Naive thymus-derived CD4-positive, alpha-beta T cell (primary cell): ENCODE measurements at places on chromosomes 2 and 18. TPM values are rescaled to one million over a fixed set of nuclear protein-coding genes. Genes with fewer than 3 reads are reported as not detected.

The TUBB8B gene
- not detected for total RNA-seq

- no peak for DNase-seq
Observed at GRCh38 chr2:26980971-26981370, 10.5 kb downstream of the MAPRE3 start.

The ARHGAP25 gene
- total RNA-seq, result 139 TPM

GRCh38 chr2:178057179-178057680, 15.3 kb downstream of the PDE11A start:
- DNase-seq, result no peak

The TDRD15 gene
- not detected for total RNA-seq

GRCh38 chr2:186593523-186593922, 3.7 kb downstream of the ITGAV start:
- no peak for DNase-seq

GRCh38 chr18:75874401-75875089, 447.0 kb upstream of the SMIM21 start:
- DNase-seq, result no peak

DNA sequence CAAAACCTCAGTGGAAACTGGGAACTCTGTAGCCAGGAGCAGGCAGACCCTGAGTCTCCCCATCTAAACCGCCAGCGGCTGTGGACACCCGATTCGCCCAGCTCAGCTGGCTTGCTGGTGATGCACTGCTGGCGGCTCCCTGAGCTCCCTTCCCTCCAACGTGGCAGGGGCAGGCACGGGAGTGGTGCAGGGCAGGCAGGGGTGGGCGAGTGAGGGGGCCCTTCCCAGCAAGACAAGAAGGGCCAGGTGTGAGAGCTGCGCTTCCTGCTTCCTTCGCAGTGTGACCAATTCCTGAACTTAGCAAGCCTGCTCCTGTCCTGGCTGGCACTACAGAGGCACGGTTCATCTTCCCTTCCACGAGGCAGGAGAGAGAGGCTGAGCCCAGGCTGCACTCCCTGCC, 12.3 kb upstream of the SEMA4C start:
- DNase-seq, result no peak

The CYP27A1 gene
- 10.6 TPM for total RNA-seq

The CHRNA1 gene
- total RNA-seq, result not detected

The CERKL gene
- 0.20 TPM for total RNA-seq

DNA sequence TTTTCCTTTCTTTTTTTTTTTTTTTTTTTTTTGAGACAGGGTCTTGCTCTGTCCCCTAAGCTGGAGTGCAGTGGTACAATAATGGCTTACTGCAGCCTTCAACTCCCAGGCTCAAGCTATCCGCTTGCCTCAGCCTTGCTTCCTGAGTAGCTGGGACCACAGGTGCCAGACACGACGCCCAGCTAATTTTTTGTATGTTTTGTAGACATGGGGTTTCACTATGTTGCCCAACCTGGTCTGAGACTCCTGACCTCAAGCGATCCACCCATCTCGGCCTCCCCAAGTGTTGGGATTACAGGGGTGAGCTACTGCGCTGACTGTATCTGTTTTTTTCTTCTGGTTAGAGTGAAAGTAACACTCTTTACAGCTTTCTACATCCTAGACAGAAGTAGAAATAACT, 240.3 kb upstream of the FBXO11 start:
- no peak for DNase-seq

GRCh38 chr2:12811916-12812315, 95.2 kb downstream of the TRIB2 start:
- no peak for DNase-seq

GRCh38 chr2:240453461-240454105, 18.1 kb downstream of the GPC1 start:
- DNase-seq, result no peak

GRCh38 chr2:98564541-98565132, 43.7 kb downstream of the COA5 start:
- no peak for DNase-seq

DNA sequence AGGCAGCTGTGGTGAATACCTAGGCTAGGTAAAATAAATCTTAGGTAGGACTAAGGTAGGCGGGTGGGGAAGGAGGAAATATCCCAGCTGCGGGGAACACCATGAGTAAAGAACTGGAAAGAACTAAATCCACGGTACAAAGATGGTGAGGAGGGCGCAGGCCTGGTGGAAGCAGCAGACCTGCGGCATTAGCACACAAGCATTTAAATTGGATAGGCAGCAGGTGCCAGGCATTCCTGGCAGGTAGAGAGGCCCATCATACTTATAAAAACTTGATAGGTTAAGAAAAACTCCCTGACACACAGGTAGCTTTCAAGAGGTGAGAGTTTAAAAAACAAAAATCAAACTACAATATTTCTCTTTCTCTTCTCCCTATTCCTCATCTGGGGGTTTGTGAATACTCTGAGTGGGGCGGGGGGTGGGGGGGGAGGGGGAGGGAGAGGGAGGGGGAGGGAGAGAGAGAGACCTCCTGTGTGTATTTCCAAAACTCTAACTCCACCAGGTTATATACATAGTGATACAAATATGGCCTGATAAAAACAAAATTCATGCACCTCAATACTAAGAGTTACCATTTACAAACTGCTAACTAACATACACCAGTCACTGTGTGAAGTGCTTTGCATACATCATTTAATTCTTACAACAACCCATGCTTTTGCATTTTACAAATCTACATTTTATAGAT, 13.5 kb downstream of the AAK1 start:
- no peak for DNase-seq

- DNase-seq, result no peak
Observed at GRCh38 chr2:113103277-113103676, 24.1 kb upstream of the IL1RN start.

The CCDC148 gene
- total RNA-seq, result 0.54 TPM

DNA sequence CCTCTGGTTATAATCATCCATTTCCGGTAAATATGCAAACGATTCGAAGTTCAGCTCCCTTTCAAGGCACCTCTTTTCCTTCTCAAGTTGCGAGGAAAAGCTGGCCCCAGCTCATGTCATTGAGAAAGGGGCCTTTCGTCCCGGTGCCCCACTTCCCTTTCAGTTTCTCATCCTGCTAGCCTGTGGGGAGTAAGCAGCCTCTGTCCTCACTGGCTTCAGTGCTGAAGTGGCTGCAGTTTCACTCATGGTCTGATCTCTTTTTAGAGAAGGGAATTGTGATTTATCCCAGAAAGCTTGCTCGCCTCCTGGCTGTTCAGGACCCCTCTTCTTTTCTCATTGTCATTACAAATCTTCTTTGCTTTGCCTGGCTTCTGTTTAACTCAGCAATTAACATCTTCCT, 207.5 kb downstream of the NR4A2 start:
- DNase-seq, result no peak

- no peak for DNase-seq
Observed at GRCh38 chr2:95002498-95002897, 23.0 kb upstream of the MAL start.

GRCh38 chr2:216644842-216645635, 11.8 kb downstream of the IGFBP2 start:
- DNase-seq, result no peak

- DNase-seq, result no peak
Observed at GRCh38 chr18:63986885-63987284, 17.0 kb downstream of the SERPINB8 start.

DNA sequence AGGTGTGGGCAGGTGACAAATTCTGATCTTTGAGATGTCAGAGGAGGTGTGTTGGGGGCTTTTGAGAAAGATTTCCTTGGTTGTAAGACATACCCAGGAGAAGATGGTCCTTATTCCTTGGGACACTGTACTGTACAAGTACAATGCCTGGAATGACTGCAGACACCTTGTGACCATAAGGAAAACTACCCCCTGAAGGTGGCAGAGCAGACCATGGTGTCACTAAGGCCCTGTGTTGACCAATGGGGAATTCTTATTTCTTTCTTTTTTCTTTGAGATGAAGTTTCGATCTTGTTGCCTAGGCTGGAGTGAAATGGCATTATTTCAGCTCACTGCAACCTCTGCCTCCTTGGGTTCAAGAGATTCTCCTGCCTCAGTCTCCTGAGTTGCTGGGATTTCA, 4.4 kb upstream of the ANKRD29 start:
- DNase-seq, result no peak

The IL36RN gene
- not detected for total RNA-seq

- no peak for DNase-seq
Observed at GRCh38 chr2:32792416-32792815, 154.3 kb upstream of the LTBP1 start.

The GCG gene
- not detected for total RNA-seq

DNA sequence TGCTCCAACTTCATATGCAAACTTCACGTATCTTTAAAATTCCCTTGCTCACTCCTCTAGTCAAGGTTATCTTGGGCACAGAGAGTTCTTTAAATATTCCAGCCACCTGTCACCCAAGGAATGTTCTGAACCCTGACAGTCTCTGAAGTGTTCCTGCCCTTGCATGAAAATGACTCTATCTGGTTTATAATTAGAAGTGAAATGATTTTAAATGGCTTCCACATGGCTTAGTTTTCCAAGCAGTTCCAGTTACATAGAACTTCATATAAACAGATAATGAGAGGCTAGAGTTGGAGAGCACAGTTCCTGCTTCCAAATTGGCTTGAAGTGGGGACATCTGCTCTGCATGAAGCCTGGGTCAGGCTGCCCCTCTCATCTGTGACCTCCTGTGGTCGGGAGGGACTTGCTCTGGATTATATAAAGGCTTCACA, 81.9 kb downstream of the SLC4A3 start:
- DNase-seq, result no peak

The EPG5 gene
- total RNA-seq, result 54.5 TPM

The DLX2 gene
- total RNA-seq, result not detected

GRCh38 chr2:239884051-239884405, 141.1 kb downstream of the NDUFA10 start:
- no peak for DNase-seq

The CPLX4 gene
- total RNA-seq, result not detected
